ENCODE measurements at places on chromosomes 7 and 10. TPM values are rescaled to one million over a fixed set of nuclear protein-coding genes. Genes with fewer than 3 reads are reported as not detected.

Gene HOXA1
- not detected for total RNA-seq

Gene MLXIPL
- not detected for total RNA-seq

Gene TMEM176B
- 1.2 TPM for total RNA-seq

Gene C10orf62
- total RNA-seq = not detected

Gene CALCR
- not detected for total RNA-seq
